ENCODE measurements at places on chromosomes 13 and 19.

GRCh38 chr13:102825921-102826706, 19.7 kb upstream of the ERCC5 start:
- DNase-seq = no peak

DNA sequence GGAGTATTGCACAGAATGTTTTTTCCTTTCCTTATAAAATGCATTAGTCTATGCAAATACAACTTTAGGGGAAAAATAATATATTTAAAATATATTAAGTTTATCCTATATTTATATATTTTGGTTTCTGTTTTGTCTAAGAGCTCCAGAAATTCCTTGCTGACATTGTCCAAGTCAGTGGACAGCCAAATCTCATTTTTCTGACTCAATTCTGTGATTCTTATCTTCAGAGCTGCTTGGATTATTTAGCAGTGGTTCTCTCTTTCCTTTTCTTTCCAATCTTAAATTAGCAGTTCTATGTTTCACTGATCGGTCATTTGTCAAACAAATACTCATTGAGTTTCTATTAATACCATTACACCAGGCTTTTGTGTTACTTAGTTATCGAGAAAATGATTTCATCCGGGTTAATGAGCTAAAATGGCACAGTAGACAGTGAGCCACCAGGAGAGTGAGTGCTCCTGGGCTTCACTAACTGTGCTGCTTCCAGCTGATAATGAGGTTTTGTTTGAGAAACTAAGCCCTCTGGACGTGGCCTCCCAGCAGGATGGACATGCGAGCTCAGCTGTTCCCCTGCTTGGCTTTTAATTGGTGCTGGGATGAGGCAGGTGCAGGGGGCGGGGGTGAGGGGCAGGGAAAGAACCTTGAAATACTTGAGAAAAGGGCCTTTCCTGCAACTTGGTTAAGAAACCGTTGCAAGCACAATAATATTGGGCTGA, 44.0 kb downstream of the ATP11A start:
- no peak for DNase-seq

GRCh38 chr13:75770592-75771011, 134.5 kb downstream of the LMO7 start:
- no peak for DNase-seq

DNA sequence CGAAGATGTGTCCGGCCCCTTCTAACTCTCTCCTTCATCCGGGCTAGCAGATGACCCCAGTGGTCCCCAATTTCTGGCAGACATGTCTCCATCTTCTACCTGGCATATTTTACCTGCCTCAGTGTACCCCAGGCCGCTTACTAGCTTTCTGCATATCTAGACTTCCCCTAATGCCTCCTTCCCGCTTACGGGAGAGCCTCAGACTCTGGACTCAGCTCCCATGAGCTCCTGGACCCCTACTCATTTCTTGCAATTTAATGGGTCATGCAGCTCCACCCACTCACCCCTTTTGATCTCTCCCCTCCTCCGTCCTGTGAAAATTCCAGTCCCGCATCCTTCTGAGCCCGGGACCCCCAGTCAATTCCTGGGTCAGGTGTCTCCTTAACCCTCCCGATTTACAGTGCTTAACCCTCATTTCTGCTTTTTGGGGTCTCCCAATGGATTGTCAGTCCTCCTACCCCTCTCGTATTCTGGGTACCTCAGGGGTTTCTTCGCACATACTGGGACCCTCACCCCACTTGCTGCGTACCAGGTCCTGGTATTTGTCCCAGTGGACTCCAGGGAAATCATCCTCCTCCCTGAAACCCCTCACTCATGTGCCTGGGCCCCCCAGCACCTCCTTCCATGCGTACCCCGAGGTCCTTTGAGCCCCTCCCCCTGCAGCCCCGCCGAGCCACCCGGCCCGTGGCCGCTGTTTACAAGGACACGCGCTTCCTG, 500 bp upstream of the JUNB start:
- DNase-seq = peak; percentile 19

- peak; percentile 31 for DNase-seq
Observed at GRCh38 chr13:76723551-76724232, 162.5 kb downstream of the KCTD12 start.
